ENCODE measurements at places on chromosomes 2 and 18.

- DNase-seq, result no peak
Measured at GRCh38 chr2:97678298-97678697, 8.8 kb downstream of the C2orf92 start.

- peak; percentile 16 for DNase-seq
Measured at GRCh38 chr2:72953976-72954375, 36.7 kb downstream of the EMX1 start.

DNA sequence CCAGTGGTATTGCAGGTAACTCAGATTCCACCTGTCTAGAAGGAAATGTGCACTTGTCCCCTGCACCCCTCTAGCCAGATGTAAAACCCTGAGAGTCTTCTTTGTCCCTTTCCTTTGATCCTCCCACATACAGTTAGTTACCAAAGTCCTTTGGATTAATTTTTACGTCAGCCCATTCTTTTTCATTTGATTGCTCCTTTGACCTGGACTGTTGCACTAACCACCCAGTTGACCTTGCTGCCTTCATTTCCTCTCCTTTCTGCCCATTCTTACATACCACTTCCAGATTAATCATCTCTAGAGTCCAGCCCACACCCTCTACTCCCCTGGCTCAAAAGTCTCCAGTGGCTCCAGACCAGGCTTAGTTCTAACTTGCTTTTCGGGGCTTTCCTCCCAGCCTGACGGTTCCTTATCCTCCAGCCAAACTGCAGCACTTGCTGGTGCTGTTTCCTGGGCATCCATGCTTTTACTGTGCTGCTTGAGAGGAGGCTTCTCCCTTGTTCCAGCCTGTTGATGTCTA lies 99.3 kb downstream of the SPTBN1 start:
- DNase-seq, result no peak

GRCh38 chr2:111031546-111032478 lies 88.9 kb upstream of the BCL2L11 start:
- no peak for DNase-seq

- peak; percentile 74 for DNase-seq
Measured at GRCh38 chr2:233443511-233444183, 89.4 kb downstream of the DGKD start.

GRCh38 chr2:69979902-69980807 lies 18.7 kb upstream of the ASPRV1 start:
- no peak for DNase-seq

DNA sequence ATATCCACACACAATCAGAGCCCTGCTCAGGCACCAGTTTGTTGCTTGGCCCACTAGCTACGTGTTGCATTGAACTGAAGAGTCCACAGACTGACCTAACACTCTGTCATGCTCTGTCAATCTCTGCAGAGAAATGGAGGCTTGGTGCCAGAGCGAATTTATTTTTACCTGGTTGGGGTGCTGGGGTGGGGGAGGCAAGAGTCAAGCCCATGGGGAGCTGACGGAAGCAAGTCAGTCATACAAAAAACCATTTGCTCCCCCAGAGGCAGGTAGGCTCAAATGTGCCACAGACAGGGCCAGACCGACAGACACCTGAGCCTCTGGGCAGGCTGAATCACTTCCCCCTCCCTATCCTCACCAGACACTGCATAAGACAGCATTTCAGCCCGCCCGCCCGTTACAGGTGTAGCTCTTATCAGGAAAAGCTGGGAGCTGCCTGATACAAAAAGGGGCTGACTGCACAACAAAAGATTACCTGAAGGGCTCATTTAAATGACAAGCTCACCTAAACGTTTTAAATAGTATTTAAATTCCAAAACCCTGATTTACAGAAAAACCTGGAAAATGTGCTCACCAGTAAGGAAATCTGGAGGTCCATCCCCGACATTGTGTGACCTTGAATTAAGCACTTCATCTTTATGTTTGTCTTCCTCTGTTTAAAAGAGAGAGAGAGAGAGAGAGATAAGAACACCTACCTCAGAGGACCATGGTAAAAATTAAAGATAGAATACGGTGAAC lies 2.1 kb upstream of the PCBP1 start:
- DNase-seq, result peak; percentile 45

- DNase-seq, result no peak
Measured at GRCh38 chr2:236844711-236845110, 241.0 kb upstream of the COPS8 start.

- DNase-seq, result no peak
Measured at GRCh38 chr2:231542136-231542535, 11.9 kb upstream of the NMUR1 start.

DNA sequence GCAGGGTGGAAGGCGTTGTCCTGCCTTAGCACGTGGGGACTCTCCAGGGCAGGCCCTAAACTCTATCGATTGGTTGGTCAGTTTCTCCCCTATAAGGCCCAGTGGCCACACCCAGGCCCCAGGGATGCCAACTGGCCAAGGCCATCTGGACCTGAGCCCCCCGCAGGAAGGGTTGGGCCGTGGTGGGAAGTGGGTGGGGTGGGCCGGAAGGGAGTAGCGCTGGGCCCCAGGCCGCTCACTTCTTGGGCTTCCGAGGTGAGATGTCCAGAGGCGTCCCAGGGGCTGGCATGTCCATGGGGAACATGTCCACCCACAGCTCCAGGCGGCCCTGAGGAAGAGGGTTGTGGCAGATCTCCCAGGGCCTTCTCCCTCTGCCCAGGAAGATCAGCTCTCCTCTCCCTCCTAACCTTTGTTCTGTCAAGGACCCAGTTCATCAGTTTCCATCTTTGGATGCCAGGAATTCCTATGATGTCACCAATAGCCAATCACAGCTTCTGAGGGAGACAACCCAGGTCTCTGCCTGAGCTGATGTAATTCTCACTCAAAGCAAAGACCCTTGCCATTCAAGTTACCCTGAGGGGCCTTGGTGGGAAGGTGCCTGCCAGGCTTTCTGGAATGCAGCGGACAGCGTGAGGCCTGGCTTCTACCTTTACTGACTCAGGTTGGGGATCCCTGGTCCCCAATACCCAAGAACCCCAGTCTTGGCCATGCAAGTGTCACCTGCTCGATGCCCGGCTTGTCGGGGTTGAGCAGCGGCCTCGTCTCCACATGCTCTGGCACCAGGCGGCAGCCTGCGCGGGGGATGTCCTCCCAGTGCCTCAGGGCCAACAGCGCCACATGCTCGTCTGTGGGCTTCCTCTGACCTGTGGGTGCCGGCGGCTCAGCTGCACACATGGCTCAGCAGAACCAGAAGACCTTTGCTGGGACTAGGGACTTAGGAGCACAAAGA lies 14.4 kb downstream of the OTOF start:
- no peak for DNase-seq

GRCh38 chr2:155141418-155141817 lies 442.9 kb downstream of the KCNJ3 start:
- DNase-seq, result no peak

- DNase-seq, result no peak
Measured at GRCh38 chr2:27869763-27870162, 20.4 kb downstream of the RBKS start.

GRCh38 chr18:8705961-8706790 lies 820 bp downstream of the MTCL1 start:
- peak; percentile 50 for DNase-seq

DNA sequence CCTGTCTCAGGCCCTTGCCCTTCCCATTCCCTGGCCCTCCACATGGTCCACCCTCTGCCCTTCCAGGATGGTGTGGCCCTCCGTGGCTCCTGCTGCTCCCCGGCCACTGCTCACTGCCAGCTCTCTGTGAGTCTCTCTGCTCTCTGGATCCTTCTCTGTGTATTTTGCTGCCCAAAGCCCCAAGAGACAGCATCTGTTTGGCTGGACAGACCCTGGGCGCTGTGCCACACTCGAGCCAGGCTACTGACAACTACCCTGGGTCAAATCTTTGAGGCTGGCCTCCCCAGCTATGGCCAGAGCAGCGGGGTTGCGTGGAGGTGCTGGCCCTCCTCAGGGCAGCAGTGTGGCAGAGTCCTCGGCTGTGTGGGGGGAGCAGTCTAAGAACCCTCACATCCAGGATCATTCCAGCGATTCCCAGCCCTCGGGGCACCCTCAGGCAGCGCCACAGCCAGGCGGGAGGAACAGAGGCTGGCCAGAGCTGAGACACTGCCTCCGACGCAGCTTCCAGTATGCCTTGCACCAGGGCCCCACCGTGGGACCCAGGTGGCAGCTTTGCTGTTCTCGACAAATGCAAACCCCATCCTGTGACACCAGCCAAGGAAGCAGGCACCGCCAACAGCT lies 139.4 kb upstream of the GLI2 start:
- DNase-seq, result no peak

DNA sequence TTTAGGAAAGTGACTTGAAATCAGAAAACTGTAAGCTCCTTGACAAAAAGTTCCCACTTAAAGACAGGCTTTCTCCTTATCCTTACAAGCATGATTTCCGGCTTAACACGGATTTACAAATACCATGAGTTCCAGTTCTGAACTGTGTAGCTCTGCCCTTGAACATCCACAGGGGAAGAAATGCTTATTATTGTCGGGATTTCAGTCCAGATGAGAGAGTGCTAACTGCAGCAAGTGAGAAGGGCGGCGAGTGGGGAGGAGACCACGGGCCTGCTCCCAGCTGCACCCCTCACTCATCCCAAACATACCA lies 73.1 kb downstream of the LRRC30 start:
- DNase-seq, result no peak

DNA sequence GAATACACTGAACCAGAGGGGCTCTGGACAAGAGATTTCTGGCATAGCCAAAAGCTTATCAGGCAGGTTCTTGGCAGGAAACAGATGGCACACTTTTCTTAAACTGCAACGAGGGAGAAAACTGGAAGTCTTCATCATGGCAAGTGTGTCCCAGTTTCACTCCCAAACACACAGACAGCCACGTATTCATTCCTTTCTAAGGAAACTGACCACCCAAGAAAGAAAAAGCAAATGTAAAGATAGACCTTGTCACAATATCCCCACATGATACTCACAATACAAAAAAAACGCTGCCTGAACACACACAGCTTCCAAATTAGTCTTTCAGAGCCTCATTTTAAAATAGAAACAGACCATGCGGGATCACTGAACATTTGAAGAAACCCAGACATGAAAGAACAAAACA lies 40.6 kb upstream of the RTTN start:
- no peak for DNase-seq

DNA sequence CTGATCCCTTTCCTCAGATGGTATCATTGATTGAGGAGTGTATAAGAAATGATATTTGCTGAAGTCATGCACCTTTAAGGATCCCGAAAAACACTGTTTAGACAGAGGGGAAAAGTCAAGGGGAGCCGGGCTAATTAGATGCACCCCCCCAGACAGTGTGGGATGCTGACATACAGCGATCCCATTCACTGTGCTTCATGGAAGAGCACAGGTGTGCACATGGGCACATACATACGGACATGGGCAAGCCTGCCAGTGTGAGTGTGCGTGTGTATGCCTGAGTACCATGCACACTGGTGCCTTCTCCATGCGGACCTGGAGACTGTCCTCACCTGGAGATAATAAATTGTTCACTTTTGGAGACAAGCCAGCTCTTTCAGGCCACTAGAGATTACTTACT lies 22.6 kb downstream of the MEIS1 start:
- no peak for DNase-seq

DNA sequence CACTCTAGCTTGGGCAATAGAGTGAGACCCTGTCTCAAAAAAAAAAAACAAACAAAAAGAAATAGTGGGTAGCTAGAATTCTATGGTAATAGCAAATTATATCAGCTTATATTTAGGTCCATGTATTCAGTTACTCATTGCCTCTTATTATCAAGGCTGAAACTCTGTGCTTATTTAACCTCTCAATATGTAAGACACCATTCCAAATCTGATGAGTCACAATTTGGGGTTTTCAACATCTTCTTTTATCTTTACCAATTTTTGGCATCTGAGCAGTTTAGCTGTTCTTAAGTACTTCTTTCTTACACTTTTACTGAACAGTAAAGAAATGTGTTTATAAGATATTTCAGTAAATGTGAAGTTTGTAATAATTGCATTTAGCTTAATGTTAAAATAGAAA lies 69.3 kb downstream of the TTC27 start:
- no peak for DNase-seq

DNA sequence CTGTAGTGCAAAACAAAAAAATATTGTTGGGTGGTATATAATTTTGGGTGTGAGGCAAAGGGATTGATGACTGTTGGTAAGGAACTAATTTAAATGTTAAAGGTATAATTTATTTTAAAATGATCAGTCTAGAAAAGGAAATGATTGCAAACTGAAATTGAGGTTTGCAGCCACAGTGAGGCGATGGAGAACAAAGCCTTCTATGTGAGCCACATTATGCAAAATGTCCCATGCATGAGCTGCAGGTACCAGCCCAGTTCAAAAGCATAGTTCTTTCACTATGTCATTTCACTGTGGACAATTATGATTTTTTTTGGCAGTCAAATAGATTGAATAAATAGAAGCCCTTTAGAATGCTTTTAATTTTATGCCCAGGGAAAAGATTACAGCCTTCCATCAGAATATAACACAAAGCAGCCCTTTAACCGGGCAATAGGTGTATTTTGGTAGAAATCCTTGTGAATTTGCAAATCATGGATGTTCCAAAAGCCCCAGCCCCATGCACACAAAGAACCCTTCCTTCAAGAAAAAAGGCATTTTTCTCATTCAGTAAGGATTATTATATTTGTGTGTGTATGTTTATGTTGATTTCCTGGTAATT lies 1.7 kb downstream of the MAP2 start:
- no peak for DNase-seq

GRCh38 chr2:174603280-174603679 lies 5.7 kb upstream of the WIPF1 start:
- DNase-seq, result peak; percentile 65

DNA sequence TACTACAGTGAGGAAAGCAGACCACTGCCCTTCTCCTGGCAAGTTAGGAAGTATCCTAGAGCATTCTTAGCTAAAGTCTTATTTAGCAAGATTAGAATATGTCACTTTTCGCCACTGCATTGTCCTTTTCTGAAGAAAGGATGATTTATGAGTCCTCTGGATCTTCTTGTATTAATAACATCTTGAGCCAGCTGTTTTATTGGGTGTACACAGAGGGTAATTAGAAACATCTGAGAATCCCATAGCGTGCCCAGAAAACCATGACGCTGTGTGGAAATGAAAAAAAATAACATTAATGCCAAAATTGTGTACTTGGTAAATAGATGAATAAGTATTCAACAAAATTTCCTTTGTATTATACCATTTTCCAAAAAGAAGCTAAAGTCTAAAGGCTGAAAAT lies 198.7 kb downstream of the LTBP1 start:
- no peak for DNase-seq

DNA sequence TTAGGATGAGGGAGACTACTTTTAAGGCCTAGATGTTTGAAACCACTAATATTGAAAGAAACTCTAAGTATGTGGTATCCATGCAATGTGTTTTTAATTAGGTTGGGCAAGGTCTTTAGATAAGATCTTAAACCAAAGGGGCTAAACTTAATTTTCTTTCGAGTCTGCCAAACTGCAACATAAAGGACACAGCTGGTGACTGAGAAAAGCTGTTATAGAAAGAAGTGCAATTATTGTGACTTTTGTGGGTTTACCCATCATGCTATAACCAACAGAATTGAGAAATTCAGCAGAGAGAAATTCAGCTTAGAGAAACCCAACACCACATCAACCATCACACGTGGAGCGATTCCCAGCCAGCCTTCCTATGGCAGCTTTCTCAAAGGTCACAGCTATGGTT lies 119.5 kb upstream of the LMAN1 start:
- no peak for DNase-seq
